ENCODE measurements at places on chromosomes 2 and 18.

DNA sequence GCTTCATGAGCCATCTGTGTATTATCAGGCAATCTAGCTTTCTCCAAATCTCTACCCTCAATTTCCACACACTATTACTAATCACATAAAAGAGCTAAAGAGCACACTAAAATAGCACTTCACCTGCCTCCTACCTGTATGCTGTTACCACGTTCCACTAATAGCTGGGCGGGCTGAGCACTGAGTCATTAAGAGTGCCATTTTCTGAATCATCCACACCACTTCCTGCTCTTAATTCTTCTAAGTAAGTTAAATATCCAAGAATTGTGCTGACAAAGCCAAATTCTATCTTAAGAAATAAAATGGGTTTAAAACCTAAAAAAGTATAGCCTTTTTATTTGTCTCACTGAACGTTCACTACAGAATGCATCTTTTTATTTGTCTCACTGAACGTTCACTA is 35.7 kb downstream of the NOL10 start:
- DNase-seq, result no peak

DNA sequence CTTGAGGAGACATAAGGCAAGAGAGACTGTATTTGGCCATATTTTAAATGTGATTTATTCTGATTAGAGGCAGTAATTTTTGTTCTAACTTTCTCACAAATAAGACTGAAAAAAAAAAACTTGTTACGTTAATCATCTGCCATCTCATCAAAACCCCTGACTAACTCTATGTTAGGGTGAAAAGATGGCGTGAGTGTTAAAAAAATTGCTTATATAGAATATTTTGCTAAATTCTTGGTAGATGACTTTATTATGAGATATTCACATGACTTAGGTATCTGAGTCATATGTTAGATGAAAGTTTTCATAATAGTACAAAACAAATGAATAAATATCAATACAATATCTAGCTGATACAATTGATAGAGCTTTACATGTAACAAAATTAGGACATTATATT is 1508.7 kb upstream of the TMEFF2 start:
- no peak for DNase-seq

GRCh38 chr2:128396500-128396891 is 77.8 kb upstream of the HS6ST1 start:
- no peak for DNase-seq

DNA sequence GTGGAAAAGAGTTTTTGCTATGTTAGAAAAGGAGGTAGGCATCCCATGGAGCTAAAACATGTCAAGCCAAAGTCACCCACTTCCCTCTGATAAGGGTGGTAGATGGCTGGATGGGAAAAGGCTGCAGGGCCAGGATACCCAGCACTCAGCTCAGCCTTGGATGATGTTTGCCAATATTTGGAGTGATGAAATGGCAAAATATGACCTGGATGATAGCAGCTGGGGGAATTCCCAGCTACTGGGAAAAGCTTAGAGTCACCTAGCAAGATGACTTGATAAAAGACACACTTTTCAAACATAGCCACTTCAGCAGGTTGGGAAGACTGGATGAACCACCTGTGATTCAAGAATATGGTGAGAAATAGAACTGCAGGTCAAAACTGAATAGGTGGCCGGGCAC is 10.1 kb downstream of the RFX8 start:
- DNase-seq, result no peak

DNA sequence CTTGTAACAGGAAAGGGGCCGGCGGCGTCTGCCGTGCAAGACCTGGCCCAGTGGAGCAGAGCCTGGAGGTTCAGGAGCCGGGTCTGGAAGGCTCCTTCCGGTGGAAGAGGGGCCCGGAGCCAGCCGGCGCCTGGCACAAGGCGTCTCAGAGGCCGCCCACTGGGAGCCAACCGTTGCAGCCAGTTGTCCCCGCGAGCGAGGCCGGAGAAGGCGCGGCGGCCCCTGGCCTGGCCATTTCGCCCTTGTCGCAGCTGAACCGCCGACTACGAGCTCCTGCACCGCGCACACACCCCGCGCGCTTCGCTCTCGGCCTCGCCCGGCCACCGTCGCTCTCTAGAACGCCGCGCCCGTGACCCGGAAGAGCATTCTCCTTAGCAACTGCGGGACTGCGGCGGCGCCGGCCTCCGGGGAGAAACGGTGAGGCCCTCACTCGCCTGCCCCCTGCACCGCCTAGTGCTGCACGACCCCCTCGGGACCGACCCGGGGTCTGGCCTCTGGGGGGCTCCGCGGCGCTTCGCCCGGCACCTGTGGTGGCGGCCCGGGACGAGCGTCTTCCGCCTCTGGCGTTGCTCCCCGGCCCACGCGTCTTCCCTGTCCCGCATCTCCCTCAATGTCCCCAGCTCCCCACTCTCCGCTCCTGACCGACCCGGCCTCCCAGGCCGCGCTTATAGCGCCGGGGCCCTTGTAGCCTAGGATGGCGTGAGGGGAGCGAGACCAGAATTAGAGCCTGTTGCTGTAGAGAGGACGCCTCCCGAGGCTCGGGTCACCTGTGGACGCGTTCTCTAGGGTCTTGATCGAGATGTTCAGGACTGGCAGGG is at the start of gene DIS3L2:
Gene DIS3L2, plus strand, starts transcription at position 365 of the 818 bp plus-strand sequence. CDS start 53,215 bp downstream, outside the sequence.
- DNase-seq, result peak; percentile 41

- DNase-seq, result no peak
Measured at GRCh38 chr2:60517446-60517845, 36.0 kb downstream of the BCL11A start.

DNA sequence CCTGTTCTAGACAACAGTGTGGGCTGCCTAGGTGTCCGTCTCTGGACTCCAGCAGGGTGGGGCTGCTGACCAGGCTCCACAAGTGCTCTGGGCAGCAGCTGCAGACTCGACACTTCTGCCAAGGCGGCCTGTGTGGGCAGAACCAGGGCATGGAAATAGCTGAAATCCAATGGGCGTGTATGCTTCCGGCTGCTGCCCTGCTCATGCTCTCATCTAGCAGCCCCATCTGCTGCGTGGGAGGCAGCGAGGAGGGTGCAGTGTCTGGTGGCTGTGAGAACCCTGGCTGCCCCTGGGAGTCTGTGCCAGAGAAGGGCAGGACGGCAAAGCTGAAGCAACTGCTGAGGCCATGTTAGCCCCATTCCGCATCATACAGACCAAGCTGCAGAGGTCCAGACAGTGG is 174.9 kb downstream of the SOX11 start:
- DNase-seq, result no peak

DNA sequence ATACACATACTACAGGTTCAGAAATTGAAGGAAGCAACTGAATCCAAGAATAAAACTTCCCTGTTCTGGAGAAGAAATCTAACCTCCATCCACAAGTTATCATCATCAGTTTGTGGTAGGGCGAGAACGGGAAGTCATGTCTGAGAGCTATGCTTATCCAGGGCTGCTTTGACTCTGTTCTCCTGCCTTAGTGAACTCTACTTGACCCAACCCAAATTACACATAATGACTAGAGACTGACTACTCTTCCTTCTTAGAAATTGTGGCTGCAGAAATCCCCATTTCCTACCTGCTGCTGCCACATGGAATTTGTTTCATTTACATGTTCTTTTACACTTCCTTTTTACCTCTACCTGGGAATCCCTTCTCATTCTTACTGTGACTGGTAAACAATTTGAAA is 1102.6 kb upstream of the PIK3C3 start:
- DNase-seq, result no peak

GRCh38 chr2:111659361-111660333 is 224.3 kb downstream of the ANAPC1 start:
- no peak for DNase-seq

GRCh38 chr2:211396815-211397214 is 840.4 kb downstream of the CPS1 start:
- no peak for DNase-seq

DNA sequence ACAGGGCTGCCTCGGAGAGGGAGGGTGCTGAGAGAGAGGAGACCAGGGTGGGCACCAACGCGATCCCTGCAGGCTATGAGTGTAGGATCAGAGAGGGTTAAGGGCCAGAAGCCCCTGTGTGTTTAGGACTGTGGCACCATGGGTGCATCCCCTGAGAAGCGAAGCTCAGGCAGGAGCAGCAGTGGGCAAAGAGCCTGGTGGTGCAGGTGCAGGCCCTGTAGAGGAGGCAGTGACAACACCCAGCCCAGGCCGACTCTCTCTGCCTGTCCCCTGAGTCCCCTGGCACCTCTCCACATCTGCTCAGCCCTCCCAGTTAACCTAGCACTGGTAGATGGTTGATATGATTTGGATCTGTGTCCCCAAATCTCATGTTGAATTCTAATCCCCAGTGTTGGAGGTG is 139.8 kb downstream of the RNF152 start:
- DNase-seq, result no peak

- no peak for DNase-seq
Measured at GRCh38 chr18:48310353-48310752, 98.8 kb downstream of the ZBTB7C start.

DNA sequence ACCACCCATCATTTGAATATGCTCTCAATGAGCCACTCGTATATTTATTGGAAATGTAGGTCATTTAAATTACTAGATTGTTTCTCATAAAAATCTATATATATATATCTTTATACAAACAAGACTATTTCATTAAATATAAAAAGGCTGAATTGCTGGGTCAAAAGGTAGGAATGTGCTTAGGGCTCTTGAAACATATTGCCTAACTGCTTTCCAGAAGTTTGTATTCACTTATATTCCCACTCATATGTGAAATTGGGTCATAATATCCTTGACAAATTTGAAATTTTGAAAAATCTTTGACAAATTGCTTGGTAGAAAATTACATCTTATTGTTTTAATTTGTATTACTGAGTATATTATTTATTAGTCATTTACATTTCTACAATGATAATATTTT is 999.8 kb upstream of the CDH2 start:
- DNase-seq, result no peak

DNA sequence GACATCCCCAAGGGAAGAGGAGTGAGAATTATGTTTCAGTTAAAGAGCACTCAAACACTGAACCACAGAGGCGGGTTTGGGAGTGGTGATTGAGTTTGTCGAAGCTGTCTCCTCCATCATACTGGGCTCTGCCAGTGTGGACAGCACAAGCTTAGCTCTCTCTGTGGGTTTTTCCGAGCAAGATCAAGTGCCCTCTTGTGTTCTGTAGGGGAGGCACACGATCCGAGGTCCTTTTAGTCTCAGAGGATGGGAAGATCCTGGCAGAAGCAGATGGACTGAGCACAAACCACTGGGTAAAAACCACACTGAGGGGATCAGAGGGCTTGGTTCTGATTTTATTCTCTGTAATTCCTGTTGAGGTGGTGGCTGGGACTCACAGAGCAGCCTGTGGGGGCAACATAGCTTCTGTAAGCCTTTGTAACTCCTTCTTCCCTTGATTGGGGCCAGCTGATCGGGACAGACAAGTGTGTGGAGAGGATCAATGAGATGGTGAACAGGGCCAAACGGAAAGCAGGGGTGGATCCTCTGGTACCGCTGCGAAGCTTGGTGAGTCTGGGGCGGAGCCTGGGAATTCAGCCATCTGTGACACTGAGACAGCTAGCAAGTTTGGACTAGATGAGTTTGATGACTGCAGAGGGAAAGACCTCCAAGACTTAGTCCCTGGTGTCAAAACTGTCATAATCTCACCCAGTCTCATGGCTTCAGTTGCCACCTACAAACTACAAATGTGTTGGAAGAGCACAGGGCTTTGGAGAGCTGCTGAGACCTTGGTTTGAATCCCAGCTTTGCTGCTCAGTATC is 2.0 kb downstream of the NAGK start:
- DNase-seq, result no peak

DNA sequence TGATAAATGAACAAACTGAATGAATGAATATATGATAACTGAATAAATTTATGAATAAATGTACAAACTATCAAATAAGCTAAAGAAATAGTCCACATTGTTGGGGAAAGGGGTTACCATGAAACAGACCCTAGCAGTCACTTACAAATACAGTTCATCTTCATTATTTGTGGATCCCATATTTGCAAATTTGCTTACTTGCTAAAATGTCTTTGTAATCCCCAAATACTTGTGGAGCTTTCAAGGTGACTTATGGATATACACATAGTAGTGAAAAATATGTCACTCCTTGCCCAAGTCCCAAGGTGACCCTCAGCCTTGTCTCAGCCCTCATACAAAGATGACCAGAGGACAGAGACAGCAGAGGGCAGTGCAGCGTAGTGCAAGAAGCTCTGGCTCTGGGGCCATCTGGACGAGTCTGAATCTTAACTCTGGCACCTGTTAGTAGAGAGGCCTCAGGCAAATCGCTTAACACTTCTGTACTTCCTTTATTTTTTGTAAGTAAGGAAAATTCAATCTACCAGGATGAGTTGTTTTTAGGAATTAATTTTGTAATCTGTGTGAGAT is 3.1 kb downstream of the PAIP2B start:
- no peak for DNase-seq

GRCh38 chr2:182080493-182080892 is 94.8 kb downstream of the PPP1R1C start:
- no peak for DNase-seq

DNA sequence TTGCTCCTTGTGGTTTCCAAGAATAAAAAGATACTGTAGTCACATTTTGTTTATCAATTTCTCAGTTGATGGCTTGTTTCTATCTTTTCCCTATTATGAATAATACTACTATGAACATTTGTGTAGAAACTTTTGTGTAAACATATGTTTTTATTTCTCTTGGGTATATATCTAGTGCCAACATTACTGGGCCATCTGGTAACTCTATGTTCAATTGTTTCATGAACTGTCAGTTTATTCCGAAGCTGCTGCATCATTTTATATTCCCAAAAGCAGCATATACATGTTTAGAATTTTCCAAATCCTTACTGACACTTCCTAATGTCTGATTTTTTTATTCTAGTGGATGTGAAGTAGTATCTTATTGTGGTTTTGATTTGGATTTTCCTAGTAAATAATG is 737.6 kb upstream of the TMEFF2 start:
- no peak for DNase-seq

GRCh38 chr2:2641541-2642410 is 310.7 kb upstream of the MYT1L start:
- DNase-seq, result no peak

GRCh38 chr2:19051203-19051831 is 307.1 kb downstream of the OSR1 start:
- DNase-seq, result no peak

DNA sequence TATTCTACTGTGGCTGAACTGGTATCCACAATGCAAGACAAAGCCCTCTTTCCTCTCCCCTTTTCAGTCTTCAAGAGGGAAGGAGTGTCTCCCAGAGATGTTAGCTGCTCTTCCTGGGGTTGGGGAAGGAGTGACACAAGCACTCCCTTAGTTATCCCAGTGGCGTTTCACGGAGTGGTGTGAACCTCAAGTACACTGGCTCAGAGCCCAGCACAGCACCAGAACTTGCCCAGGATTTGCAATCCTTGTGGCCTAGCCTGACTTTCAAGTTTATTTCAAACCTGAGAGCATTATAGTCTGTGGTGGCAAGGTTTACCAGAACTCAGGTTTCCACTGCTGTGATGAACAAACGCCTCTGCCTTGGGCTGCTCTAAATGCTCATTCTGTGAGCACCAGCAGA is 162.5 kb downstream of the CCDC102B start:
- no peak for DNase-seq

- no peak for DNase-seq
Measured at GRCh38 chr2:236440110-236440881, 129.3 kb upstream of the ACKR3 start.

DNA sequence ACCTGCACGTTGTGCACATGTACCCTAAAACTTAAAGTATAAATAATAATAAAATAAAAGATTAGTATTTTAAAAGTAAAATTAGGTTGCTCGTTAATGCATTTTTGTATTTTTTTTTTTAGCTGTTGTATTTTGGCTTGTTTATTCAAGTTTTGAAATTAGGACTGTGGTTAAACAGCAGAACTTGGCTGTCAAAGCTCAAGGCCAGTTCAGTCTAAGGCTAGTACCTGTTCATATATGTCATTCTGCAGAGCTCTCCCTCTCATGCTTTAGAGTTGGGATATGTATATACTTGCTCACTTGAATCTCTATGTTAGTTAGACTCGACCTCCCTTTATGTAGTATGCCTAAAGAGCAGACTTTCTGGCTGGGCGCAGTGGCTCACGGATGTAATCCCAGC is 32.7 kb downstream of the MOB4 start:
- no peak for DNase-seq

All from AG04450 (cell line).